T-helper 1 cell (primary cell): ENCODE measurements at places on chromosomes 3 and 15.

GRCh38 chr3:5017925-5018531, 38.8 kb downstream of the BHLHE40 start:
- no peak for DNase-seq

GRCh38 chr15:85897895-85898717, 103.4 kb upstream of the KLHL25 start:
- DNase-seq, result no peak

- DNase-seq, result no peak
Observed at GRCh38 chr3:2512881-2513280, 414.2 kb downstream of the CNTN4 start.

- no peak for DNase-seq
Observed at GRCh38 chr3:106714400-106714799, 662.8 kb upstream of the CCDC54 start.

DNA sequence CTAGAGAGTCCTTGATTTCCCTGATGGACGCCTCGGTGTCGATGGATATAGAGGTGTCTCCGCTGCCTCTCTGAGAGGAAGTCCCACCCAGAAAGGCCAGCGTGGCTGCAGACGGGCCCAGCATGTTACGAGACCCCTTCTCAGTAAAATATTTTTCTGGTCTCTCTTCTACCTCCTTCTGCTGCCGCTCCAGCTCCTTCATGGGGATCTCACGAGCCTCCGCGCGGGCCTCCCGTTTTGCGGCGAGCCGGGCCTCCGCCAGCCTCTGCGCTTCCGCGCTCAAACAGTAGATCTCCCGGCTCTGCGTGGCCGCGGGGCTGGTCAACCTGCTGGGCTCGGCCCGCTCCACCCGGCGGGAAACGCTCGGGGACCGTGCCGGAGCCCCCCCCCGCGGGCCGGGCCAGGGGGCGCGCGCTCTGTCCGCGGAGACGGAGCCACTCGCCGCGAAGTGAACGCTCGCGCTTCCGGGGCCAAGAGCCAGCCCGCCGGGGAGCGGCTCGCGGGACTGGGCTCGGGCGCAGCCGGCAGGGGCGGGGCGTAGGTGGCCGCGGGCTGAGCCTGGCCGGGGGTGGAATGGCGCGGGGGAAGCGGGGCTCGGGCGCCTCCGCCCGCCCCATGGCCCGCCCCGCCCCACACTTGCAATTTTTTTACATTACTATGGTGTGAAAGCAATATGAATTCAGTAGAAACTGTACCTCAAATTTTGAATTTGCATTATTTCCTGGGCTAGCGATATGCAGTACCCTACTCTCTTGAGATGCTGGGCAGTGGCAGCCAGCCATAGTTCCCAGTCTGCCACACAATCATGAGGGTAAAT, 10.2 kb upstream of the KCNMB3 start:
- DNase-seq, result peak; percentile 46

GRCh38 chr15:96028620-96029019, 301.9 kb upstream of the NR2F2 start:
- no peak for DNase-seq

GRCh38 chr3:128931046-128931445, 51.6 kb downstream of the ACAD9 start:
- DNase-seq, result no peak

DNA sequence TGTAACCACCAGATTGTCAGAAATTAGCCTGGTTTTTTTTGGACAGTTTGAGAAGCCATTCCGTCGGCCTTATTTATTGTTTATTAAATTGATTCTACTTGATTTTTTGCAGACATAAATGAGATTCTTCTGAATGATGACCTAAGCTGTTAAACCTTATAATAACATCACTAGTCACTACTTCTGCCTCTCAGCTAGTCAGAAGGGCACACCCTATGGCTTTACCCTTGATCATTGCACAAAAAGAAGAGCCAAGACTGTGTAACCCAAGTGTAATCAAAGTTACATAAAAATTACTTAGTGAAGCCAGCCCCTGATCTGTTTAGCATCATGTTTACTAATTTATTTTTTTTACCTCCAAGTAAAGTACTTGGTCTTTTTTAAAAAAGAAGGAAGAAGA, 64.3 kb downstream of the CHL1 start:
- no peak for DNase-seq

DNA sequence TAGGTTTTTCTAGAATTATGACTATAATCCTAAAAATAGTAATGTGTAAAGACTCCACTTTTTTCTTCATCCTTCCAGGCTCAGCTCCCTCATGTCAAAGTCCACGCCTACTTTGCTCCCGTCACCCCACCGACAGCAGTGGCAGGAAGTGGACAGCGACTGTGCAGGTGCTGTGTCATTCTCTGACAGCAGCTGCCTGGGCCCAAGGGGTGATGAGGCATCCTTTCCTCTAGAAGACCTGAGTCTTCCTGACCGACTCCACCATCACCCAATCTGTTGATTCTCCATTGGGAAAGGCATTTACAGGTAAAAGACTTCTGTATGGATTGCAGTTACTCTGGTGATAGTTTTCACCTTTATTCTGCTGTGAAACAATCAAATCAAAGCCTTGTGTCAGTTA, 54.8 kb downstream of the UBP1 start:
- DNase-seq, result no peak

DNA sequence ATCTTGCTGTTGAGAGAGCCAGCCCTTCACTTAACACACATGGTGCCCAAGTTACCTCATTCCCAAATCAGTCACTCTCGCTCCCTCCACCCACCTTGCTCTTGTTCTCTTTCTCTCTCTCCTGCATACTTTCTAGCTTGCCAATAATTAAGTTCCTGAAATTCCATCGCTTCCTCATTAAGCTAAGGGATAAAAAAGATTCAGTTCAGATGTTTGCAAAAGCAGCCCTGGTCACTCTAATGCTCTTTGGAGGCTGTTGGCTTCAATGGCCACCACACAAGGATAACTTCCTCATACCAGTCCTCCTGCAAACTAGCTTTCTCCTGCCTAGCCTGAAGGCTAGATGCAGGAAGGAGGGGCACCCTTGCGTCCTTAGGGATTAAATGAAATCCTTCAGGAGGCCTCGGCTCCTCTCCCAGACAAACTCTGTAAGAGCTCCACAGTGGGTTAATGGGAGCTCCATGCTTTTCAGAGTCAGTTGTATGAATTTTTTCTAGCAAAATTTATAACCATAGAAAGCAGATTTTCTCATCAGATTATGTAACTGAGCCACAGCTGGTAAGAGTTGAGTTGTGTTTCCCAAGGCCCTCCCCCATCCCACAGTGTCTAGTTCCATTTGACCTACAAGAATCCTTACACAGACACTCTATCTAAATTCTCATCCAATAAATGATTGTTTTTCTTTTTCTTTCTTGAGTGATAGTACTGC, 176.6 kb upstream of the TRIM42 start:
- no peak for DNase-seq
